ENCODE measurements at places on chromosomes 13 and 19.

GRCh38 chr13:47901441-47901840, 99.6 kb downstream of the SUCLA2 start:
- DNase-seq: no peak

- no peak for DNase-seq
Observed at GRCh38 chr13:19791953-19792537, 9.3 kb upstream of the PSPC1 start.

DNA sequence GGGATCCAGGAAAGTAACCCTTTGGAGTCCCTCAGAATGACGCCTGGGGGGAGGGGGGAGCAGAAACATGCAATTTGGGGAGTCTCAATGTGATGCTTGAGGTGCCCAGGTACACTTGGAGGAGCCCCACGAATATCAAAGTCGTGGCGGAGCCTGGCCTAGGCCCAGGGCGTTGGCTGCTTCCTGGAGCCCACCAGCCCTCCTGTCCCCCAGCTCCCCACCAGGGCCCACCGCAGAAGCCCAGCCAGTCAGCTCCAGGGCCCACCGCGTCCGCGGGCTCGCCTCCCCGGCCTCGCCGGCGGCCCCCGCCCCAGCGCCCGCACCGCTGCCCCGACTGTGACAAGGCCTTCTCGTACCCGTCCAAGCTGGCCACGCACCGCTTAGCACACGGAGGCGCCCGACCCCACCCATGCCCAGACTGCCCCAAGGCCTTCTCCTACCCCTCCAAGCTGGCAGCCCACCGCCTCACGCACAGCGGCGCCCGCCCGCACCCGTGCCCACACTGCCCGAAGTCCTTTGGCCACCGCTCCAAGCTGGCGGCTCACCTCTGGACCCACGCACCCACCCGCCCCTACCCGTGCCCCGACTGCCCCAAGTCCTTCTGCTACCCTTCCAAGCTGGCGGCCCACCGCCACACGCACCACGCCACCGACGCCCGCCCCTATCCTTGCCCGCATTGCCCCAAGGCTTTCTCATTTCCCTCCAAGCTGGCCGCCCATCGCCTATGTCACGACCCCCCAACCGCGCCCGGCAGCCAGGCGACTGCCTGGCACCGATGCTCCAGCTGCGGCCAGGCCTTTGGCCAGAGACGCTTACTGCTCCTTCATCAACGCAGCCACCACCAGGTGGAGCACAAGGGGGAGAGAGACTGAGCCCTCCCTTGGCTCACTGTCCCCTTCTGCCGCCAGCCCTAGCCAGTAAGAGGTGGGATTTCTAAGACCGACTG, 2.1 kb downstream of the ZNF575 start:
- no peak for DNase-seq

GRCh38 chr13:110107568-110108347, 199.2 kb downstream of the COL4A1 start:
- no peak for DNase-seq

DNA sequence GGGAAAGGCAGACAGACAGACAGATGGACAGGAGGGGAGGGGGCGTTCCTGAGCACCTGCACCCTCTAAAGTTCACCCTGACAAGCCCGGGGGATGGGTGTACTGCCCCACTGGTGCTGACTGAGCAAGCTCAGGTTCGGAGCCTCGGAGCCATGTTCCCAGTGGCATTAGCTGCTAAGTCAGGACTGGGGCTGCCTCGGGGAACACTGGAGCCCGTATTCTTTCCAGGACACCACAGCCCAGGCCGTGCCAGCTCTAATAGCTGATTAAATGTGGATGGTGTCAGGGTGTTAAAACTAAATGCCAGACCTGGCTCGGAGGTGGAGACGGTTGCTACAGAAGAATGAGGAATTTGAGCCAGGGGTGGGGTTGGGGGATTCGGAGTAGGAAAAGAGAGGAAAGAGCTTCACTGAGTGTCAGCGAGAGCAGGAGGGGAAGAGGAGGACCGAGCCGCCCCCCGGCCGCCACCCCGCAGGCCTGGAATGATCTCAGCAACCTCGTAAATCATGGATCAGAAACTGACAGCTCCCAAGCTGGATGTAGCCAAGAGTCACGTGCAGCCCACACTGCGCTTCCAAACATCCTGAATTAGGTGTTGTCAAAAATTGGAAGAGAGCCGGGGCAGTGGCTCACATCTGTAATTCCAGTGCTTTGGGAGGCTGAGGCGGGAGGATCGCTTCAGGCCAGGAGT, 10.4 kb downstream of the MAP2K2 start:
- no peak for DNase-seq

- DNase-seq: no peak
Observed at GRCh38 chr13:99055281-99055680, 77.4 kb upstream of the DOCK9 start.

GRCh38 chr13:92967923-92968322, 258.7 kb upstream of the GPC6 start:
- DNase-seq: no peak

DNA sequence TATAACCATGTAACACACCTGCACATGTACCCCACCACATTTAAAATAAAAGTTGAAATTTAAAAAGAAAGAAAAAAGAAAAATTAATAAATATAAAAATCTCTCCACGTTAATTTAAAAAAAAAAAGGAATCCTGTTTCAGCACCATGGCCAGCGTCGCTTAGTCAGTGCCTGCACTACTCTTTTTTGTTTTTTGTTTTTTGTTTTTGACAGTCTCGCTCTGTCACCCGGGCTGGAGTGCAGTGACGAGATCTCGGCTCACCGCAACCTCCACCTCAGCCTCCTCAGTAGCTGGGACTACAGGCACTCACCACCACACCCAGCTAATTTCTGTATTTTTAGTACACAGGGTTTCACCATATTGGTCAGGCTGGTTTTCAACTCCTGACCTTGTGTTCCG, 835.9 kb downstream of the UQCRFS1 start:
- no peak for DNase-seq

DNA sequence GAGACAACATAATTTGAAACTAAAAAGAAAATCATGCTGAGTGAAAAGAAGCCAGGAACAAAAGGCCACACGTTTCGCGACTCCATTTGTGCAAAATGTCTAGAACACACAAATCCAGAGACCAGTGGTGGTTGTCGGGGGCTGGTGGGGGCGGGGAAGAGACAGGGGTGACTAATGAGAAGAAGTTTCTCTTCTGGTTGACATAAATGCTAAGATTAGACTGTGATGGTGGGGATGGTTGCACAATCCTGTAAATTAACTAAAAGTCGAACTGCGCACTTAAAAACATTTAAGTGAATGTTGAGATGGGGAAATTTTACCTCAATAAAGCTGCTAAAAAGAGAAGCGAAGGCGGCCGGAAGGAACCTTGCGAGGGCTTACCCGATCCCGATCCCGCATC, 7.1 kb downstream of the AKAP8 start:
- no peak for DNase-seq

- no peak for DNase-seq
Observed at GRCh38 chr13:45928176-45928575, 76.6 kb upstream of the SIAH3 start.

Measured in stimulated activated CD8-positive, alpha-beta memory T cell treated with anti-CD3 and anti-CD28 coated beads, Interleukin-12 subunit alpha, Interleukin-12 subunit beta, amount 100 ng/mL, for 4 hours (primary cell).